ENCODE measurements at places on chromosomes 5 and 9.

DNA sequence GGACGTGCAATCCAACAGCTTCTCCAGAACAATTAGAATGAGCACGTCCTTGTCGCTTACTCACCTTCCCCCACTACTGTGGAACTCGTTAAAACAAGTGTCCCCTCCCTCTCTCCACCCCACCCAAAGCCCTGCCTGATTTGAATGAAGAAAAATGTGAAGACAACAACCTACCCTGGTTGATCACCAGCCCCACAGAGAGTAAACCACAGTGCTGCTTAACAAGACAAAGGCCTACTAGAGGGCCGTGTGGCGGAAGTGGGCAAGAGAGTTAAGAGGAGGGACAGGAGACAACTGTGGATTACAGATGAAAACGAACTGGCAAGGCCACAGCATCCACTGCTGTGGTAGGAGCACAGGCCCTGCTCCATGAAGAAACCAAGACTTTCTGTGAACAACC lies 51.1 kb downstream of the CDK5RAP2 start:
- no peak for DNase-seq

DNA sequence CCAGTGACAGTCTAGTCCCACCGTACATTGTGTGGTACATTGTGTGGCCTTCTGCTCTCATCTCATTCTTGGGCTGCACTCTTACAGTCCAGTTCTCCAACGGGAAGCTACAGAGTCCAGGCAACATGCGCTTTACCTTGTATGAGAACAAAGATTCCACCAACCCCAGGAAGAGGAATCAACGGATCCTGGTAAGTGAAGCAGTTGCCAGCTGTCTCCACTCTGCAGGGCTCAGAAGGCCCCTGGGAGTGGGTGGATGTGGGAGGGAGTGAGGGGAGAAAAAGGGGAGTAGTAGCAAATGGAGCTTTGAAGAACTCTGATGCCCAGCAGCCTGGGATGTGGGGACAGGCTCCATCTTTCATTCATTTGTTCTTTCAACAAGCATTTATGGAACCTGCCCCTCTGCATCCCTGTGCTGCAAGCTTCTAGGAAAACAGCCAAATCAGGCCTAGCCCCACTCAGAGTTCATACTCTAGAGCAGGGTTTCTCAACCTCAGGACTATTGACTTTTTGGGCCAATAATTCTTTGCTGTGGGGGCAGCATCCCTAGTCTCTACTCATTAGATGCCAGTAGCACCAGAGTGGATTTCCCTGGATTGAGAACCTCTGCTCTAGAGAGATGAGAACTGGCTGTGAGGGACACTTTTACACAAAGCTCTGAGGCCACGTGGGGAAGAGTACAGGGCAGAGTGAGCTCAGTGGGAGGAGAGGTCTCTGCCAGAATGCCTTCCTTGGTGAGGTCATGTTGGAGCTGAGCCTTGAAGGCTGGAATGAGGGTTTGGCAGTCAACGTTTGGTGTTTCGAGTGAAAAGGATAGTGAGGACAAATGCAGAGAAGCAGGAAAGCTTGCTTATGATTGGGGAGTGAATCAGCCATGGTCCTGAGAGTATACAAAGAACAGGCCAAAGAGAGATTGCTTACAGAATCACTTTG lies 1.1 kb downstream of the POLR1E start:
- DNase-seq: no peak

- no peak for DNase-seq
Measured at GRCh38 chr9:68705531-68706362, 707 bp downstream of the PIP5K1B start.

DNA sequence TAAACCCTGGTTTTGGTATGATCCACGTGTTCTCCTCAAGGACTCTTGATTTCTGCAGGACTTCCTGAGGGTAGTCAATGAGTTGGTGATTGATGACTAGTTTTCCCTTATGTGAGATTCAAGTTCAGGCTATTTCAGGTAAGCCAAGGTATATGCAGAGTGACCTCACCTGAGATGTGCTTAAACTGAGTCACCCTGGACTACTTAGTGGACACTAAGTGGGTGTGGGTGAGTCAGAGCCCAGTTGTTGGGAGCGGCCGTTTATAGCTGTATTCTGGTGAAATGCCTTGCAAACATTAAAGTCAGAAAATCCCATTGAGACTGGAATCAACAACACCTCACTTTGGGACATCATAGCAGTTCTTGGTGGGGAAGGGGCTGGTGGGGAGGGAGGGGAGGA lies 62.9 kb downstream of the SLC28A3 start:
- DNase-seq: no peak

- no peak for DNase-seq
Measured at GRCh38 chr5:90488791-90489190, 14.1 kb downstream of the POLR3G start.

DNA sequence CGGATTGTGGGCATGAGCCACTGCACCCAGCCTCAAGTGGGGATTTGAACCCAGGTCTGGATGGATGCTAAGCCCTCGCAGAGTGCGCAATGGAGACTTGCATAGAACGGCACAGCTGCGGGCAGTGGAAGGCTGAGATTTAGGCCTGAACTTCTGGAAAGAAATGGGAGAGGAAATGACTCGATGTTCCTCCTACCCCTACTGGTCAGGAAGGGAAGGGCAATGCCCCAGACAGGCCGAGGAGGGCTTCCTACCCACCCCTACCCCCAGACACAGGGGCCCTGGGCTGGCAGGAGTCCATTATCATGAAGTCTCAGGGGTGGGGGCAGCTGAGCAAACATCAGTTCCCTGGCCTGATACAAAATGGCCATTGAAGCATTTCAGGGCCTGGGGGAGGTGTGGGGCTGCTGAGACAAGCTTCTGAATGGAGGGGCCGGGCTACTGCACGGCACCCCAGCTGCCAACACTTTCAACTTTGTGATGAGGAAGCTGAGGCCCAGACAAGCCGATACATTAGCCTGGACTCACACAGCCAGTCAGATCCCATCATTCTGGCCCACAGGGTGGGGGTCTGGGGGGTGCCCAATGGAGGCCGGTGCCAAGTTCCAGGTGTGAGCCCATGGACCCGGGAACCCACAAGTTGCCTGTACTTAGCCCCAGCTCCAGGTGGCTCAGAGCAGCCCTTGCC lies 13.5 kb upstream of the WDR38 start:
- DNase-seq: no peak

- DNase-seq: no peak
Measured at GRCh38 chr5:178174456-178174855, 12.7 kb downstream of the GMCL2 start.

DNA sequence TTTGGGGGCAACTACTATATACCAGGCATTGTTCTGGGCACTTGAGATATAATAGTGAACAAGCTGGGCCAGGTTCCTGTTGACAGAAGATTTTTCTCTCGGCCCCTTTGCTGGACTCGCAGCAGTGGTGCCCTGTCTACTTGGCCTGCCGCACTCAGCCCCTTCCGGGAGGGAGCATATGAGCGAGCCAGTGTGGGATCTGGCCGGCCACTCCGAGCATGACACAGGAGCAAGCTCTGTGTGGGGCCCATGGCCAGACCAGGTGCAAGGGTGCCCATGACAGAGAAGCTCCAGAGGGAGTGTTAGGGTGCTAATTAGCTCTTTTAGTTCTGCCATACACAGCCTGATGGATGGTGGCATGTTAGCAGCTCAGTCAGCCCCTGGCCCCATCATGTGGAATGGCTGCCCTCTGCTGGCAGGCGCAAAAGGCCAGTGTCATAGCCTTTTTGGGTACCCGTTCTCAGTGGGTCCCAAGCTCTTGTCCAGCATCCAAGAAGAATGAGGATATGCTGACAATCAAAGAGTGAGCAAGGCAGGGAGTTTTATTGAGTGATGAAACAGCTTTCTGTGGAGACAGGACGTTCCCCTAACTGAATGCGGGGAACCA lies 9.3 kb upstream of the KIF4B start:
- DNase-seq: peak; percentile 67

- DNase-seq: no peak
Measured at GRCh38 chr5:17157294-17157693, 60.1 kb upstream of the BASP1 start.

DNA sequence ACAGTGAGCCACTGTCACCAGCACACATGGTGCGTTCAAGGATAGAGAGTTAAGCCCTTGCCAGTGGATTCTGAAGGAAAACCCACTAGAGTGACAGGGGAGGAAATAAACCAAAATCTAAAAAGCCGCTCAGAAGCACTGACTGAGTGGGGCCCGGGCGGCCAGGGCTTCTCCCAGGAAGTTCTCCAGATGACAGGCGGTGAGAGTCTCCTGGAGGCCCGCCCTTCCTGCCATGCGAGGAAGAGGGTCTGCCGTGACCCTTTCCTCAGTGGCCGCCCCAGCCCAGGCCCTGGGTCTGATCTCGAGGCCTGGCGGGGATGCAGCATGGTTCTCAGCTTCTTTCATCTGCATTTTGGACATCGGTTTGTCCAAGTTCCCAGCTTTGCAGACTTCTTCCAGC lies 14.9 kb downstream of the OLFM1 start:
- no peak for DNase-seq

DNA sequence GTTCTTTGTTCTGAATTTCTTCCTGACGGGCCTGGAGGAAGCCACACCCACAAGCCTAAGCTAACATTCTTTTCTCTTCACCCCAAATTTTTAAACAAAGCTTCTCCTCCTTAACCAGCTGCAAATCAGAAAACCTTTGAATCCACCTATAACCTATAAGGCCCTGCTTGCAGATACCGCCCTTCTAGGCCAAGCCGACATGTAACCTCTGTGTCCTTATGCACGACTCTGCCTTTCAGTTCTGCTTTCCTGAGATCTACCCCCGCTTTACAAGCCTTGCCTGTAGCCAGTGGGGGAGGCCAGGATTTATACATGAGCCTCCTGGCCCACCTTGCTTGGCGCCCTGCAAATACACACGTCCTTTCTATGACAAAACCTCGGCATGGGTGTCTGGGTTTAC lies 19.3 kb downstream of the BRD9 start:
- no peak for DNase-seq

DNA sequence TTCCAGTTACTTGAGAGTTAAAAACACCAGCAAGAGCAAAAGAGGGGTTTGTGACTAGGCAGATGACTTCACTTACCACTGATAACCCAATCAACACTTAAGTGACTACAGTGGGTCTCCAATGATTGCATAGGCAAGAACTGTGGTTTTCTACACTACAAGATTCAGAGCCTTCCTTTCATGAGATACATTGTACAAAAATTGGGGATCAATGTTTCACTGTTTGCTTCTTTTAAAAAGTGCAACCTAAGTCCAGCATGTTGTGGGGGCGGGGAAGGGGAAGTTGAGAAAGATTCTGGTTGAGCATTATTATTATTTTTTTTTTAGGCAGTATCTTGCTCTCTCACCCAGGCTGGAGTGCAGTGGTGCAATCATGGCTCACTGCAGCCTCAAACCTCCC lies 3.6 kb downstream of the IQGAP2 start:
- no peak for DNase-seq

DNA sequence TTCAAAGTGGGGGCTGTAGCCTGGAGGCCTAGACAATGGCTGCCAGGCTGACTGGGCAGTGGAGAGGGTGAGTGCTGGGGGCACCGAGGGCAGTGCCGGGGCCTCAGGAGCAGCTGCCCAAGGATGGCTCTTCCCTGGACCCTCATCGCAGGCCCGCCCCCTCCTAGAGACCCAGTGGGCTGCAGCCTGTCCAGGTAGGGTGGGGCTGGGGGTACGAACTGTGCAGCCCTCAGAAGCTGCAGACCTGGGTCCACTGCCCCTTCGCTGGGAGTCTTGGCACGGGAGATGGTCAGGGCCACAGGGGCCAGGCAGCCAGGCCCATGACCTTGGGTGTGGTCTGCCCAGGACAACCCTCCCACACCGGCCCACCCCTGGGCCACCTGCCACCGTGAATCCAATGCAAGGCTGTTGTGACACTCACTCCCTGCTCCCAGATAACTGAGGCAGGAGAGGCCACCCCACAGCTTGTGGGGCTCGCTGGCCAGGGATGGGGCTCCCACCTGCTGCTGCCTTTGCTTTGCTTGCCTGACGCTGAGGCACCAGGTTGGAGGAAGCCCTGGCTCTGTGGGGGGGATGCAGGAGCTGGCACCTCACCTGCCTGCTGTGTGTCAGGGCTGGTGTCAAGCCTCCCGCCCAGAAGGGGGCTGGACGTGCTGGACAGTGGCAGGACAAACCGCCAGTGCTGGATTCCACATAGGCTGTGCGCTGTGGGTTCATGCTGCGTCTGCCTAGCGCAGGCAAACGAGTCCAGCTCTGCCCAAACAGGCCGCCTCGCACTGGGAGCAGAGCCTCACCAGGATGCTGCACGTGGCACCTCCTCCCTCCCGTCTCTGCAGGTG lies 23.1 kb upstream of the SLC9A3 start:
- peak; percentile 57 for DNase-seq

DNA sequence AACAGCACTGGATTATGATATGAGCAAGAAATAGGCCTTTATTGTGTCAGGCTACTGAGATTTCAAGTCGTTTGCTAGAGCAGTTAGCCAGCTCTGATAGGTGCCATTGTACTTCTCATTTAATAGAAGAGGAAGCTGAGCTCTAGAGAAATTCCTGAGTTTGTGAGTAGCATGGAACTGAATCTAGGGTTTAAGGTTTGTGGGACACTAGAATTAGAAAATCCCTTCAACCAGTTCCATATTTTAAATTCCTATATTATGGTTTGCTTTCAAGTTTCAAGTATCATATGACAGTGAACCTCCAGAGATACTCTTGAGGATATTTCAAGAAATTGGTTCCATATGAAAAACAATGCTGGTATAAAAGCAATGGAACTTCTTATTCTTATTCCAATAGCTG lies 87.6 kb downstream of the ANKRD55 start:
- no peak for DNase-seq

DNA sequence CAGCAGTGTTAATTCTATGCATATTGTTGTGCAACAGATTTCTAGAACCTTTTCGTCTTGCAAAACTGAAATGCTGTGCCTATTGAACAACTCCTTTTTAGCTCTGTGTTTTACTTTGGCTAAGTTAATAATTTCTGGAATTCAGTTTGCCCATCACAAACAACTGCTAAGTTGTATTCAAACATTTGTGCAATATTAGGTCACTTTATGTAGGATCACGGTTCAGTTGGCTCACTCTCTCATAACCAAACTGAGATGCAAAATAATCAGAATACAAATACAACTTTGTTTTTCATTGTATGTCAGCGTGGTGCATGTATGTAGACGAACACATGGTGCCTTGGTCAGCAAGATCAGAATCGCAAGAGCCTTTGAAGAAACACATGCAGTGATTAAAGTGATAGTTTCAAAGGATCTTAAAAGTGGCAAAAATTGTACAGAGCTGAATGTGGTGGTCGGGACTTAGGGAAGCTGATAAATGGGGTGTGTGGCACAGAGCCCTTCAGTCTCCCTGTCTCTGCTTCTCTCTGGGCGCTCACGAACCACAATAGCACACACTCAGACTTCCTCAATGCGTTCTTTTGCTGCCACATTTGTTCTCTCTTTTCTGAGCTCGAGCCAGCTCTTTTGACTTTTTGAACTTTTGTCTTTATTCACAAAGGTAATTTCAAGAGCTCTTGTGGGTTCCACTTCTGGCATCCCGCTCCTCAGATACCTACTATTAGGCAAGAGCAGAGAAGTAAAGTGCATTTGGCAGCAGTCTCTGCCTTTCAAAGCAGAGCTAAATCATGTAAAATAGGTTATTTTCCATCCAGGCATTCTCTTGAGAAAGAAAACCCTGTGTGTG lies 112.4 kb upstream of the CTSL start:
- DNase-seq: no peak
